ENCODE measurements at places on chromosomes 5 and 9. TPM values are rescaled to one million over a fixed set of nuclear protein-coding genes. Genes with fewer than 3 reads are reported as not detected.

Gene GPX8
- 85.6 TPM for total RNA-seq

Gene IL3
- not detected for total RNA-seq

Gene GPR21
- total RNA-seq, result 0.73 TPM

Gene PDLIM7
- 63.9 TPM for total RNA-seq

Gene ASPN
- 0.78 TPM for total RNA-seq

Gene DNAI1
- total RNA-seq, result 0.20 TPM

Gene DDX4
- total RNA-seq, result not detected

Gene PKD2L2
- not detected for total RNA-seq

Gene ERAP2
- 44.8 TPM for total RNA-seq

Gene PCSK1
- total RNA-seq, result 0.20 TPM

Gene HMCN2
- under 0.01 TPM for total RNA-seq

Measured in subcutaneous preadipocyte (primary cell).